ENCODE measurements at places on chromosomes 11 and 22. TPM values are rescaled to one million over a fixed set of nuclear protein-coding genes. Genes with fewer than 3 reads are reported as not detected.
A peak's percentile ranks its signal among the peaks of the same experiment; 100 is the strongest.

OR6A2 gene
- 0.10 TPM for total RNA-seq

DDX25 gene
- total RNA-seq, result not detected

MFRP gene
- total RNA-seq, result not detected

KCNC1 gene
- total RNA-seq, result not detected

FJX1 gene
- 0.36 TPM for total RNA-seq

MUC5AC gene
- not detected for total RNA-seq

PANX2 gene
- 0.59 TPM for total RNA-seq

SYT13 gene
- total RNA-seq, result not detected

DERL3 gene
- 74.1 TPM for total RNA-seq

LGALS12 gene
- not detected for total RNA-seq

GLYAT gene
- not detected for total RNA-seq

C11orf86 gene
- total RNA-seq, result not detected

DNA sequence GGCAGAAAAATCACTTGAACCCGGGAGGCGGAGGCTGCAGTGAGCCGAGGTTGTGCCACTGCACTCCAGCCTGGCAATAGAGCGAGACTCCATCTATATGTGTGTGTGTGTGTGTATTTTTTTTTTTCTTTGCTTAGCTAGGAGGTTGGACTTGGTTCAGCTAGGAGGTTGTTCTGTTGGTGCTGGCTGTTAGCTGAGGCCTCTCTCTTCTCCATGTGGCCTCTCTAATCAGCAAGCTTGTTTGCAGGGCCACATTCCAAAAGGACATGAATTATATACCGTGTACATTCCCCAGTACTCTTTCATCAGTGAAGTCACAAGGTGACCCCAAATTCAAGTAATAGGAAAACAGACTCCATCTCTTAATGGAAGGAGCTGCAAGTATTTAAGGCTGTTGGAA lies 67.3 kb upstream of the KCNQ1OT1 start:
- H3K36me3 ChIP-seq, result no peaks in the 10 kb centered on the region
- no peak overlapping the region for H3K27ac ChIP-seq
- H3K27me3 ChIP-seq, result no peaks in the 10 kb centered on the region
- no peak for DNase-seq

- no peaks in the 10 kb centered on the region for H3K4me1 ChIP-seq
- no peaks in the 10 kb centered on the region for H3K36me3 ChIP-seq
- H3K27me3 ChIP-seq, result no peaks in the 10 kb centered on the region
- H3K4me3 ChIP-seq, result no peak overlapping the region
Observed at GRCh38 chr22:21064917-21065864, 19.4 kb downstream of the LRRC74B start.

DNA sequence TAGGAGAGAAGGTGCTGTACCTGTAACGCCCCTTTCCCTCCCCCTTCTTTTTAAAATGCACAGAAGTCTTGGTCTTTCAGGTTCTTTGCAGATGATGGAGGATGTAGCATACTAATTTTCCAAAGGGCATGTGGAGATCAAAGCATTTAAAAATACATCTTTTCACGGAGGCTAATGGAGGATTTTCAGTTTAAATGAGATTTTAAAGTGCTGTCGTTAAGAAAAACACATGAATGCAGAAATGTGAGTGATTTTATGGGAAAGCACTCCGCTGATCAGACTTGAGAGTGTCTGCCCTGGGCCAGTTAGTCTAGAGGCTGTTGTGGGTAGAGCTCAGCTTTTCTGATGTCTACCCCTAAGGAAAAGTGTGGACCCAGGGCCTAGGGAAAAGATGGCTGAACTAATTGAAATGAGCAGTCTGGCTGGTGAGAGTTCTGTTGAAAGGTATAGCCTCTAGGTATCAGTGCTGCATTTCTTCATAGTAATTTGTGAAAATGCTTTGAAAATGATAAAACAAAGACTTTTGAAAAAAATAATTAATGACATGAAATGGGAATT lies 2.5 kb downstream of the AMOTL1 start:
- H3K27ac ChIP-seq, result no peak overlapping the region
- no peak for DNase-seq
- H3K4me1 ChIP-seq, result peaks cover 17% of the 10 kb centered on the region
- H3K27me3 ChIP-seq, result peaks cover 7% of the 10 kb centered on the region
- H3K36me3 ChIP-seq, result no peaks in the 10 kb centered on the region

GRCh38 chr11:60852117-60852981 lies 3.4 kb downstream of the PTGDR2 start:
- H3K27me3 ChIP-seq, result no peaks in the 10 kb centered on the region
- no peaks in the 10 kb centered on the region for H3K4me1 ChIP-seq
- H3K4me3 ChIP-seq, result no peak overlapping the region

DNA sequence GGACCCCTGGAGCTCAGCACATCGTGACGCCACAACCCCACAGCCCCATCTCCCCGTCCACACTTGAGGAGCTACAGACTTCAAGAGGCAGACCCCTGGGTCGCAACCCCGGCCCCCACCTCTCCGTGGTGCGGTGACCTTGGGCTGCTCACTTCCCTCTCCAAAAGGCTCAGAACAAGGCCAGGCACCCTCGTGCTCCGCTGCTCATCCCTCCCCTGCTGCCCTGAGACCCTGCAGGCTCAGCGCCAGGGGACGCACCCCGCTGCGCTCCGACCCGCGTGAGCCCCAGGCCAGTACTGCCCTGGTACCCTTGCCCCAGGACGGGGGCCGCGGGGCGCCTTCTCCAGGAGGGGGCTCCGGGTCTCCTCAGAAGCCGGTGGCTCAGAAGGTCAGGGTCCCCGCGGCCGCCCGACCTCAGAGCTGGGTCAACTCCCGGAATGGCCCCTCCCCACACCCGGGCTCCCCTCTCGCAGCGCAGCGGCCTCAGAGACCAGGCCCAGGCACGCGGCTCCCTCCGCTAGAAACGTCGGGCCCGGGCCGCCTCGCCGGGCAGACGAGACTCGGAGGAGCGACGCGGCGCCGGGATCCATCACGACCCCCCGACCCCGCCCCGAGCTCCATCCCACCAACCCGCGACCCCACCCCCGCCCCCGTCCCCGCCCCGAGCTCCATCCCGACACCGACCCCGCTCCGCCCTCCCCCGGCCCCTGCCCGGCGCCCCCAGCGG lies 563 bp downstream of the GATD1 start:
- peak; percentile 58 for DNase-seq
- peak overlapping the region; percentile 63 for H3K4me3 ChIP-seq
- H3K27me3 ChIP-seq, result no peaks in the 10 kb centered on the region
- H3K4me1 ChIP-seq, result peaks cover 24% of the 10 kb centered on the region

- no peaks in the 10 kb centered on the region for H3K36me3 ChIP-seq
- H3K4me3 ChIP-seq, result no peak overlapping the region
- no peaks in the 10 kb centered on the region for H3K27me3 ChIP-seq
- H3K4me1 ChIP-seq, result peaks cover 36% of the 10 kb centered on the region
Observed at GRCh38 chr11:73176145-73176873, 34.2 kb upstream of the FCHSD2 start.

DNA sequence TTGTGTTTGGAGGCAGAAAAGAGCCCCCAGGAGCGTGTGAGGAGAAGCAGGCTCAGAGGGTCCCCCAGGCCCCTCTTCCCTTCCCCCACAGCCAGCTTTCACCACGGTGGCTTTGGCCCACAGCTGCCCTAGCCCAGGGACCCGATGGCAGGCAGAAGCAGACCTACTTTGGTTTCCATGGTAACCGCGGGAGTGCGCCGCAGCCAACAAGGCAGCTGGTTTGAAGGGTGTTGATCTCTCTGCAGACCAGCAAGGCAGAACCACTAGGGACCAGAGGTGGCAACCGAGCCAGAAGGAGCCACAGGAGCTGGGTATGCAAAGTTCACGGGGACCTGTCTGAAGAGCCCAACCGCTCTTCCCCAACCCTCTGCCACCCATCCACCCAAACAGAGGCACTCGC lies 69.4 kb downstream of the BUD13 start:
- DNase-seq, result no peak
- H3K27ac ChIP-seq, result no peak overlapping the region
- no peaks in the 10 kb centered on the region for H3K4me1 ChIP-seq

DNA sequence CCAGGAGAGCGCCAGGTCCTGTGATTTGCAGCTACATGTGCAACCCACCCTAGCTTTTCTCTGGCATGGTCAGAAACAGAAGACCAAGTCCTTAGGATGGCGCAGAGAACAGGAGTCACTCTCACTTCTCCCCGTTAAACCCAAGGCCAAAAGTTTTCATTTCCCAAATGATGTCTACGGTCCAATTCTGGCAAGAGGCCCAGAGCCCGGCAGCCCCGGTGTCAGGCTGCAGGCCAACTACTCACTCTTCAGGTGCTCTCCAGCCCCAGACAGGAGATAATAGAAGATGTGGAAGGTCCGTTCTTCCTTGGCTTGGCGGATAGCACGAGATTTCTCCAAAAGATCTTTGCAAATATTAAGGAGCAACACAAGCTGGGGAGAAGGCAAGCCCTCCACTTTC lies 67.2 kb downstream of the MYH9 start:
- H3K27me3 ChIP-seq, result no peaks in the 10 kb centered on the region
- no peak overlapping the region for H3K4me3 ChIP-seq
- H3K36me3 ChIP-seq, result peaks cover 95% of the 10 kb centered on the region
- no peaks in the 10 kb centered on the region for H3K4me1 ChIP-seq
- no peak overlapping the region for H3K27ac ChIP-seq

DNA sequence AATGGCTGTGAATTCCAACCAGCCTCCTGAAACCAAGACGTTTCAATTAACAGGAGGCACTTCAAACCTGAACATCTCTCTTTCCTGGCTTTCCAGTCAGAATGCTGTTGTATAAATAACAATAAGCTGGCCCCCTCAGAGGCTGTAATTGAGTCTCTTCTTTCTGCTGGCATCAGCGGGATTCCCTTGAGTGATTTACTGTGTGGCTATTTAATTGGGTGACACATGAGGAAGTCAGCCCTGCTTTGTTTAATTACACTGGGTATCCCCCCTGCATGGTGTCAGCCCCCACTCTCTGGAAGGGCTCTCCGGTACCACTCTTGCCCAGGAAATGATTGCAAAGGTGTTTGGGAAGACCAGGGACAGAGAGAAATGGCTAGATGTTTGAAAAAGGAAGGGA lies 101.6 kb downstream of the NTM start:
- H3K27me3 ChIP-seq, result no peaks in the 10 kb centered on the region
- no peak overlapping the region for H3K4me3 ChIP-seq
- H3K36me3 ChIP-seq, result no peaks in the 10 kb centered on the region

- H3K27me3 ChIP-seq, result peaks cover 51% of the 10 kb centered on the region
- H3K4me3 ChIP-seq, result peak overlapping the region; percentile 45
- H3K36me3 ChIP-seq, result no peaks in the 10 kb centered on the region
- DNase-seq, result no peak
Observed at GRCh38 chr11:111540937-111541253, 375 bp downstream of the LAYN start.

- no peak for DNase-seq
- peaks cover 4% of the 10 kb centered on the region for H3K36me3 ChIP-seq
- no peaks in the 10 kb centered on the region for H3K27me3 ChIP-seq
- peaks cover 54% of the 10 kb centered on the region for H3K4me1 ChIP-seq
Observed at GRCh38 chr11:61969838-61970662, 2.6 kb upstream of the FTH1 start.

- H3K36me3 ChIP-seq, result no peaks in the 10 kb centered on the region
- H3K27me3 ChIP-seq, result no peaks in the 10 kb centered on the region
- no peak for DNase-seq
- no peak overlapping the region for H3K27ac ChIP-seq
- no peak overlapping the region for H3K4me3 ChIP-seq
Observed at GRCh38 chr11:114153224-114153623, 93.7 kb downstream of the ZBTB16 start.

GRCh38 chr11:1206391-1207271 lies 16.2 kb upstream of the MUC5B start:
- H3K4me1 ChIP-seq, result no peaks in the 10 kb centered on the region
- no peak overlapping the region for H3K27ac ChIP-seq
- H3K36me3 ChIP-seq, result no peaks in the 10 kb centered on the region
- H3K27me3 ChIP-seq, result no peaks in the 10 kb centered on the region
- no peak for DNase-seq

GRCh38 chr11:92841719-92842118 lies 127.7 kb upstream of the MTNR1B start:
- no peak overlapping the region for H3K27ac ChIP-seq
- no peaks in the 10 kb centered on the region for H3K27me3 ChIP-seq
- no peak overlapping the region for H3K4me3 ChIP-seq
- no peak for DNase-seq
- H3K4me1 ChIP-seq, result no peaks in the 10 kb centered on the region
- H3K36me3 ChIP-seq, result no peaks in the 10 kb centered on the region

DNA sequence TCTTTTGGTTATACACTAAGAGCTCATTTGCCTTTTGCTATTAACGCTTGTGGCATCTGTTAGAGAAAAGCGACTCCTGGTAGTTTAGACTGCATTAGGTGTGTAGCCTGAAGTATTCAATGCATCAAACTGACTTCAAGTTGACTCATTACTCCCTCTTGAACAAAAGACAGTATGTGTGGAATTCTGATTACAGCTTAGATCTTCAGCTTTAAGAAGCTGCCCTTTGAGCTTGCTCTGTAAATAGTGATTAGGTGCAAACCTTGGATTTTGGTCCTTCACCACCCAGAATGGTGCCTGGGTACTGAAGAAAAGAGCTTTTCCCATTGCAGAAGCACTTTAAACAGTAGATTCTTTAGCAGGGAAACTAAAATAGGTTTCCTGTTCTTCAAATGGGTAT lies 62.1 kb downstream of the FAT3 start:
- no peak for DNase-seq
- no peak overlapping the region for H3K4me3 ChIP-seq
- H3K4me1 ChIP-seq, result no peaks in the 10 kb centered on the region

GRCh38 chr22:26979294-26979693 lies 321.9 kb downstream of the MIAT start:
- H3K4me1 ChIP-seq, result no peaks in the 10 kb centered on the region
- DNase-seq, result no peak
- no peaks in the 10 kb centered on the region for H3K36me3 ChIP-seq
- H3K27ac ChIP-seq, result no peak overlapping the region

GRCh38 chr11:62726156-62726914 lies 922 bp downstream of the HNRNPUL2 start:
- H3K4me3 ChIP-seq, result peak overlapping the region; percentile 96
- no peaks in the 10 kb centered on the region for H3K27me3 ChIP-seq
- peaks cover 34% of the 10 kb centered on the region for H3K36me3 ChIP-seq
- DNase-seq, result no peak
- H3K4me1 ChIP-seq, result peaks cover 37% of the 10 kb centered on the region

- no peaks in the 10 kb centered on the region for H3K36me3 ChIP-seq
- no peak for DNase-seq
- no peak overlapping the region for H3K4me3 ChIP-seq
- H3K27me3 ChIP-seq, result no peaks in the 10 kb centered on the region
Observed at GRCh38 chr11:75293903-75294302, 53.3 kb downstream of the TPBGL start.

DNA sequence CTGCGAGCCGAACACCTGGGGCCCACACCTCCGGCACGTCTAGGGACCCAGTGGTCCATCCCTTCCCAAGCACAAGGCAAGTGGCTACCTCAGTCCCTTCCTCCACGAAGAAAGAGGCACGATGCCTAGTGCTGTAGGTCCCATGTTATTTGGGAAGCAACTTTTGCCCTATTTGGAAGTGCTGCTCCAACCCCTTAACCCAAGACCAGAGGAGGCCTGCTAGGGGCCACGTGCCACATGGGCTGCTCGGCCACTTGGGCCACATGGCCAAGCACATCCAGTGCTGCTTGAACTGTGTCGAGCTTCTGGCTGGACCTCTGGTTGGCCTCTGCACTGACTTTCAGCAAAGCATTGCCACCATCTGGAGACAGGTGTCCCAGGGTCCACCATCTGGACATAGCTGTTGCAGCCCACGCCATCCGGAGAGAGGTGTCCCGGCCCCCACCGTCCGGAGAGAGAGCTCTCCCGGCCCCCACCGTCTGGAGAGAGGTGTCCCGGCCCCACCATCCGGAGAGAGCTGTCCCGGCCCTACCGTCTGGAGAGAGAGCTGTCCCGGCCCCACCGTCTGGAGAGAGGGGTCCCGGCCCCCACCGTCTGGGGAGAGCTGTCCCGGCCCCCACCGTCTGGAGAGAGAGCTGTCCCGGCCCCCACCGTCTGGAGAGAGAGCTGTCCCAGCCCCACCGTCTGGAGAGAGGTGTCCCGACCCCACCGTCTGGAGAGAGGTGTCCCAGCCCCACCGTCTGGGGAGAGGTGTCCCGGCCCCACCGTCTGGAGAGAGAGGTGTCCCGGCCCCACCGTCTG lies 6.5 kb upstream of the B4GALNT4 start:
- no peak overlapping the region for H3K27ac ChIP-seq
- H3K4me1 ChIP-seq, result peaks cover 5% of the 10 kb centered on the region
- no peaks in the 10 kb centered on the region for H3K36me3 ChIP-seq
- peaks cover 8% of the 10 kb centered on the region for H3K27me3 ChIP-seq
